SK-MEL-5 (cell line): ENCODE measurements at places on chromosomes 11 and 22. TPM values are rescaled to one million over a fixed set of nuclear protein-coding genes. Genes with fewer than 3 reads are reported as not detected.

GRCh38 chr22:29103121-29103520, 30.3 kb downstream of the KREMEN1 start:
- no peak for DNase-seq

GRCh38 chr11:84249344-84250135, 963.4 kb upstream of the CCDC90B start:
- no peak for DNase-seq

DNA sequence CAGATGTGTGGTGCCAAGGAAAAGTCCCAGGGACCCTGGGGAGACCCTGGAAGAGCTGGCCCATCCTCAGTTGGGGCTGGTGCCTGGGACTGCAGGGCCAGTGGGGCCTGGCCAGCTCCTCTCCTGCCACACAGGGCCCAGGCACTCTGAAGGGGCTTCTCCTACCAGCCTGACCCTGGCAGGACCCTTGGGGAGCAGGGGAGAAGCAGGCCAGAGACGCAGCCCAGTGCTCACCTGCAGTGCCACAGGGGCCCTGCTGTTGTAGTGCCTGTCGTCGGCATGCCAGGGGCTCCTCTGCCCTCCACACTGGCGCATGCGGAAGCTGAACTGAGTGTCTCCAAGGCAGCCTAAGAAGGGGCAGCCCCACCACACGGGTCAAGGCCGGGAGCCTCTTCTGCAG, 9.1 kb downstream of the DENND6B start:
- no peak for DNase-seq

DEFB131B gene
- not detected in 2 replicates for total RNA-seq

MS4A6A gene
- total RNA-seq: 0.53 TPM in 1 of 2 replicates, not detected in the other

- DNase-seq: peak; percentile 48
Measured at GRCh38 chr11:58923300-58923788, 15.9 kb upstream of the GLYATL1 start.

- no peak for DNase-seq
Measured at GRCh38 chr22:44608597-44609399, 93.2 kb upstream of the PRR5 start.

DNA sequence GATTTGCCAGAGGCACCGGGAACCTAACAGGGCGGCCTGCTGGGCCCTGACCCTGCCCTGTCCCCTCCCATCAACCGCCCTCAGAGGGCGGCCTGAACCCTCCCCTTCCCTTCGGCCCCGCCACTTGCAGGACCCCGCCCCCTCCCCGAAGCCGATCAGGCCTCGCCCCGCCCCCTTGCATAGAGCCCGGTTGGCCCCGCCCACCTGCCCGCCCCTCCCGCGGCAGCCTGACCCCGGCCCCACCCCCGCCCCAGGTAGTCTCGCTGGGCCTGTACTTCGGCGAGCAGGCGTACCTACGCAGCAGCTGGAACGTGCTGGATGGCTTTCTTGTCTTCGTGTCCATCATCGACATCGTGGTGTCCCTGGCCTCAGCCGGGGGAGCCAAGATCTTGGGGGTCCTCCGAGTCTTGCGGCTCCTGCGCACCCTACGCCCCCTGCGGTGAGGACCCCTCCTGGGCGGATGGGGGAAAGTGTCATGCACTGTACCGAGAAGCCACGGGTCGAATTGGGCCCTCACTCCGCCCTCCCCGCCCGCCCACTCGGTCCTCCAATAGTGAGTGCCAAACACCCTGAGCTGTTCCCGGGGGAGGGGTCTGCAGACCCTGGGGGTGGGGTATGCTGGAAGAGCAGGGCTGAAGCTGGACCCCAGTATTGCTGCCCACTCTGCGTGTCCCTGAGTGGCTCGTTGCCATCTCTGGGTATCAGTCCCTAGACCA, 94.1 kb downstream of the CACNA1I start:
- DNase-seq: peak; percentile 30

DNA sequence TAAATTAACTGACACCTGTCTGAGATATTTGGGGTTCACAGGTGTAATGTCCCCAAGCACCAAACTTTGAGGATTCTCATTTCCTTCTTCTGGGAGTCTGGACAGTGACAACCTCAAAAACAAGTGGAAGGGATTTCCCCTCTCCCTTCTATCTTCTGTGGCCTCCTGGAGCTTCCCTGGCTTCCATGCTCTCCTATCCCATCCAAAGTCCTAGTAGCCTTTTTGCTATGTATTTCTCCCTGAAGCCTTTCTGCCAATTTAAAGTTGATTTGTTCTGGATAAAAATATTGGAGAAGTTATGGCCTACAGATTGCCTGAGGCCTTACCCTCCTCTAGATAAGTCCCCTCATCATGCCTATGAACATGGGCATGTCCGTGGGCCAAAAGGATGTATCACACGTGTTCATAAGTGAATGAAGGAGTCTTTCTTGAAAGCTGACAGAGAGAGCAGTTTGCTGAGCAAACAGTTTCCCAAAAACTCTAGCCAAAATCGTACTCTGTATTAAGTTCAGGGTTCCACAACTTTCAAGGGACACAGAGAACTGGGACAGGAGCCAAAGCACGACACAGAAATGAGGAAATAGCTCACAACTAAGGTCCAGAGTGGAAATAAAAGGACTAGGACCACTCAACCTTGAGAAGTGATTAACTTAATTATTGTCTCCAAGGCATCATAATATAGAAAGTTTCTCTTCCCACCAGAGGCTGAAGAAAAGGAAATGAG, 6.7 kb downstream of the HEPACAM start:
- DNase-seq: no peak

DNA sequence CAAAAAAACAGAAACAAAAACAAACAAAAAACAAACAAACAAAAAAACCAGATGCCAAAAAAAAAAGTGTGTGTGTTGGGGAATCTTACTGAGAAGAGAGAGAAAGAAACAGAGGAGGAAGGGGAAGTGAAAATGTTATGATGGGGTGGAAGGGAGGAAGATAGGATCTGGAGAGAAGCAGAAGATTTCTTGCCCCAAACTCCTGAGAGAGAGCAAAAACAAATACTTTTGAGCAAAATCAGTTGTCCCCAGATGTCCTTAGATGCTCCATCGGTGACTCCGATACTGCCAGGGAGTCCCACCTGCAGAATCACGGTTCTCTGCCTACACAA, 19.9 kb upstream of the GRAMD1B start:
- DNase-seq: no peak

DNA sequence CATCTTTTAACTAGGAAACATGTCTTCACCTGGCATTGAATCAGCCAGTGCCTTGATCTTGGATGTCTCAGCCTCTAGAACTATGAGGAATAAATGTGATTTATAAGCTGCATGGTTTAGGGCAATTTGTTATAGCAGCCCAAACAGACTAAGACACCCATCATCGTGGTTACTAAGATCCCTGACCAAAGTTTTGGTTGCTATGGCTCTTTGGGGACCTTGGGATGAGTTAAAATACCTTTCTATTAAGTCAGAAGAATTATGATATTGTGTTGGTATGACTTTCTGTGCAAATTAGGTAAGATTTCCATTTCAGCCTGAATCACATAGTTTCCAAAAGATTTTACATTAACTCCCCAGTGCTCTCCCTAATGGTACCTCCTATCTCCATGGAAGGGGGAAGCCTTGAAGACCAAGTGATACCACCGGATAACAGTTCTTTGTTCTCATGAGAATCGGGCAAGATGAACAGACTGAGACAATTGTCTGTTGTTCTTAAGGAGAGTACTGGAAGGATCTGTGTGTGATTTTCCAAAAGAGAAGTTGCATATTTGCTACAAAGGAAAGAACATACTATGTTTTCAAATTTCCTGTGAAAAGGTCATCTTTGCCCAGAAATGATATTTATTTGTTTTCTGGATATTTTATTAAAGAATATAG, 60.4 kb upstream of the UBASH3B start:
- DNase-seq: peak; percentile 66

GRCh38 chr22:37777122-37777687, 30.5 kb upstream of the GCAT start:
- DNase-seq: no peak

VSTM5 gene
- total RNA-seq: not detected in 2 replicates

KRTAP5-4 gene
- total RNA-seq: not detected in 2 replicates

OR5B21 gene
- not detected in 2 replicates for total RNA-seq

DNA sequence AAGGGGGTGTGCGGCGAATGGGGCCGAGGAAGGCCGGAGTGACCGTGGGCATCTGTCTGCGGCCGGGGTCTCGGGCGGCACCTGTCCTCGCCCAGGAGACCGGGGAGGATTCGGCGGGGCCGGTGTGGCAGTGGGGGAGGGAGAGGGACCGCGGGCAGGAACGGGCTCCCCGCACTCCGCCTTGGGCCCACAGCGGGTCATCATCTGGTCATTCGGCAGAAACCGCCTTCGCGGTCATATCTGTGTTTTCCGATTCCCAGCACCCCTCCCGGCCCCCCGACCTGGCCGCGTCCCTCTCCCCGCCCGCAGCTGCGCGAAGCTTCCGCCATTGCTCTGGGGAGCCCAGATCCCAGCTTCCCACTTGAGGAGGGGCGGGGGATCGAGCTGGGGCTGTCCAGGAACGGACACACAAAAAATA, 824 bp upstream of the CBX6 start:
- no peak for DNase-seq

ELP4 gene
- 18.5 and 21.5 TPM in 2 replicates for total RNA-seq

- DNase-seq: peak; percentile 90
Measured at GRCh38 chr22:45096256-45096907, 67.3 kb upstream of the NUP50 start.

DNA sequence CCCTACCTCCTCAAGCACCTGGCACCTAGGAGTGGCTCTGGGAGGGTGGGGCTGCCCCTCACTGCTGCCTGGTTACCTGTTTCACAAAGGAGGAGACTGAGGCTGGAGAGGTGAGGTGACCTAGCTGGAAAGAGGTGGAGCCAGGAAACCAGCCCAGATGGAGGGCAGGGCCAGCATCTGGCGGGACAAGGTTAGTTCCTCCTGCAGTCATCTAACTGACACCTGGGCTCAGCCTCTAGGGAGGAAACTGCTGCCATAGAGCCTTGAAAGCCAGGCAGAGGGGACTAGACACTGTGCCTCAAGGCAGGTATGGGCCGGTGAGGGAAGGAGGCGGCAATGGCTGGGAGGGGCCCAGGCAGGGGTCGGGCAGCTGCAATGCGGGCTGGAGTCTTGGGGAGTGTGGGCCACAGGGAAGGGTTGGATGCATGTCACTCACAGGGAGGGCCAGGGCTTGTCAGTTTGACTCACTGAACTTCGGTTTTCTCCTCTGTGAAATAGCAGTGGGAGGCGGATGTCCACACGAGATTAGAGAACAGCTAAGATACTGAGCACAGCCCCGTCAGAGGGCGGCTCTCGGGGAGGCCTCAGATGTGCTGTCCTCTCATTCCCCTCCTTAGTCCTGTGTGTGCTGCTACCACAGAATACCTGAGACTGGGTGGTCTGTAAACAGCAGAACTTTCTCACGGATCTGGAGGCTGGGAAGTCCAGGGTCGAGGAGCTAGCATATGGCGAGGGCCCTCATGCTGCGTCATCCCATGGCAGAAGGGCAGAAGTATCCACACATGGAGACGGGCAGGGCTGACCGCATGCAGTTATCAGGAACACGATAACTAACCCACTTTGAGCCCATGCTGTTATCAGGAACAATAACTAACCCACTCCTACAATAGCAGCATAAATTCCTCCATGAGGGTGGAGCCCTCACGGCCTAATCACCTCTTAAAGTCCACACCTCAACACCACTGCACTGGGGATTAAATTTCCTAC, 16.1 kb downstream of the MGAT3 start:
- DNase-seq: no peak

POU2AF1 gene
- total RNA-seq: not detected in 2 replicates

GRCh38 chr11:102295045-102295444, 22.2 kb upstream of the BIRC3 start:
- peak; percentile 23 for DNase-seq

SMTNL1 gene
- not detected in 2 replicates for total RNA-seq

OR52R1 gene
- total RNA-seq: not detected in 2 replicates

DNA sequence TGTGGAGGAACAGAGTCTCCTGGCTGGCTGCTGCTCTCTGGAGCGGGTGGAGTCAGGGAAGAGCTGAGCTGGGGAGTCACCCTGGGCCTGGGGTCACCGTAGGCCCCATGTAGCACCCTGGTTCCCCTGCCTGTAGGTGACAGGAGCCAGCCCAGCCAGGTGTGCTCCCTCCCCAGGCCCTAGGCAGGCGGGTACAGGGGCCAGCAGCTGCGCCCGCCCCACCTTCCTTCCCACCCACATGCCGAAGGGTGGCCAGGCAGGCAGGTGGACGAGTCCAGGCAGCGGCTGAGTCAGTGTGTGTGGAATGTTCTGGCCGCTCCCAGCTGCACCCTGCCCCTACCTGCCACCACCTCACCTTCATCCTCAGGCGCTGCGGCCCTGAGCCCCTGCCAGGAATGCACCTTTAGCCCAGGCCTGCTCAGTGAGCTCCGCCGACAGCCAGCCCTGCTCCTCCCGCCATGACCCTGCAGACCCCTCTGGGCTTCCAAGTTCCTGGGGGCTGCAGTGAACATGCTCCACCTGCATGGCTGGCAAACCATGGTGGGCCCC, 654 bp upstream of the SYT8 start:
- no peak for DNase-seq

GRCh38 chr11:128867277-128867676, at the start of gene KCNJ1:
Gene KCNJ1 (minus strand): TSS chr11:128867296. CDS start chr11:128840243, 27,053 bp downstream.
- DNase-seq: no peak

DNA sequence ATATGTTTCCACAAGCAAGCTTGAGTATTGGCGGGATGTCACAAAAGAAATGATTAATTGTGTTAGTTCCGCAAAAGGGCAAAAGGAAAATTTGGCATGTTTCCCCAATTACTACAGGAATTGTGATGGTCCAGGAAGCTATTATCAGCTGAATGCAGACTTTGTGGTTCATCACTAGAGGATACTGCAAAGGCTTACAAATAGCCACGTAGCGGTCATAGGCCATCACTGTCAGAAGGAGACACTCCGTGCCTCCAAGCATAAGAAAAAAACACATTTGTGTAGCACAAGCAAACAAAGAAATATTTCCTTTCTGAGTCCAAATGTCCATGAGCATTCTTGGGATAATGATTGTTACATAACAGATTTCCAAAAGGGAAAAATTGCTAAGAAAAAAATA, 1.8 kb downstream of the OR10AG1 start:
- no peak for DNase-seq

GRCh38 chr11:2390725-2391151, 9.8 kb upstream of the TSSC4 start:
- no peak for DNase-seq

DNA sequence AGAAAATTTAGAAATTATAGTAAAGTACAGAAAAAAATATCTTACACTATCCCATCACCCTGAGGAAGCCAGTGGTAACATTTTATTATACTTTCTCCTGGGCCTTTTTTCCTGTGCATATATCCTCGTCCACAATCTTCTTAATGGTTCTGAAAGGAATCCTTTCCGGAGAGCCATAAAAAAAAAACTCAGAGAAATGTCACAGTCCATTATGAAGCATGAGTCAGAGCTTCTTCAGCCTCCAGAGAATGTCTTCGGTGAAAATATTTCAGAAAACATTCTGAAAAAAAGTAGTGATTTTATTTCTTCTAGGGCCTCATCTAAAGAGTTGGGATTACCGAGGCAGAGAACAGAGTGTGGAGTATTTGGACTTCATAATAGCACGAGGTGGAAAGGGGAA, 163.4 kb downstream of the INSC start:
- no peak for DNase-seq

- no peak for DNase-seq
Measured at GRCh38 chr11:34938611-34939010, 22.2 kb downstream of the PDHX start.
